ENCODE measurements at places on chromosomes 5 and 9.

DNA sequence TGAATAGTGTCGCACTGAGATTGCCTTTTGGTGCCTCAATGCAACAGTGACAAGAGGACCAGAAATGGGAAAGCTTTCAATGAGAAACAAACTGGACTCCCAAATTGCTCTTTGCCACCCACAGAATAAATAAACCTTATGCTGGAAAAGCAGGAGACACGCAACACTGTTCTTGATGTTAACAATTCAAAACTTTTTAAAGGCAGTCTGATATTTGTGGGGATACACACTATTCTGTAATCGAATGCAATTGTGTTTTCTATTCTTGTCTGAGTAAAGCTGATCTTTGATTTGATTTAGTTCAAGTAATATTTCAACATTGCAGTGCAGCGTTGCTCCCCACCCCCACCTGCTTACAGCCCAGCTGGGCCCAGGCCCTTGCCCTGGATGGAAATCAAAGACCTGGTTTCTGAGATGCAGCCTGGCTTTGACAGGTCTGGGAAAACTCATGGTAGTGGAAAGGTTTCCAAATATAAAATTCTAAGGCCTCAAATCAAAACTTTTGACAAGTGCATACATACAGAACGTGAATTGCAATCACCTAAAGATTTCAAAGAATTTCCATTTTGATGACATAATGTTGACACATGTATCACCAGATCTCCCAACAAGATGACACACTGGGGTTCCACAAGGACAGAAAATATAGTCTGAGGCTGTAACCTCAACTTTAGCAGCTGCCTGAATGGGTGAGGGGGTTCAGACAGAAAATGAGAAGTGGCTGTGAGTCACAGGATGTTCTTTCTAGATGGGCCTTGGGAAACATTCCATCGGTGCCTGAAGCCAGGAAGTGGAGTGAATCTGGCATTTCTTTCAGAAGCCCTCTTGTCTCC is 55.1 kb downstream of the ABCA1 start:
- no peak for DNase-seq

DNA sequence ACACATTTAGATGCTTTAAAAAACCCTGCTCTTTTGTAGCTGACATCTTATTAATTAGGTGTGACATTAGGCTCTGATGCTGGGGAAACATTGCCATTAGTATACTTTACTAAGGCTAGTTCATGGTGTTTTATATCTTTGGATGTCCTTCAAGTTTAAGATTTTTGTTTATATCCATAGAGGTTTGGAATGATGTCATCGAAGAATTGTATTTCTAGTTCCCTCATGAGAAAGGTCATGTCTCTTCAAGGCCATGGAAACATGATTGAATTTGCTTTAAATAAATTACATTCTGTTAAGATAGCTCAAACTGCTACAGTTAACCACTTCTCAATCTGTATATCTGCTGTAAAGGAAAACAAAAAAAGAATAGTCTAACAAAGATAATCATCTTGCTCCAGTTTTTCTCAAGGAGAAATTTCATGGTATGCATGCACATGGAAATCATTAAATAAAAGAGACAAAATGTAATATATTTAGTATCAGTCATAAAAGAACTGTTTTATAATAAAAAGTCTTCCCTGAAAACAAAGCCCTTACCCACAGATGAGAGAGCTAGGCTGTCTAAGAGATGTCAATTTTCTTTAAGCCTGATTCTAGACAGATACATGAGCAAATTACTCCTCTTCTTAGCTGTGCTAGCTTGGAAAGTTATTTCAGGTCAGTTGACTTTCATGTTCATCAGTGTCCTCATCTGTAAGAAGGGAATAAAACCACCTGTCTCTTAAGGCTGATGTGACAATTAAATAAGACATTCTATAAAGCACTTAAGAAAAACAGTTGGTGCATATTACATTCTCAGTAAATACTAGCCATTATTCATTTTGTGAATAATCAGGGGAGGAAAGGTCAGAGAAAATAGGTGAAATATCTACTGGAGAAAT is 25.0 kb upstream of the STARD4 start:
- DNase-seq: no peak

DNA sequence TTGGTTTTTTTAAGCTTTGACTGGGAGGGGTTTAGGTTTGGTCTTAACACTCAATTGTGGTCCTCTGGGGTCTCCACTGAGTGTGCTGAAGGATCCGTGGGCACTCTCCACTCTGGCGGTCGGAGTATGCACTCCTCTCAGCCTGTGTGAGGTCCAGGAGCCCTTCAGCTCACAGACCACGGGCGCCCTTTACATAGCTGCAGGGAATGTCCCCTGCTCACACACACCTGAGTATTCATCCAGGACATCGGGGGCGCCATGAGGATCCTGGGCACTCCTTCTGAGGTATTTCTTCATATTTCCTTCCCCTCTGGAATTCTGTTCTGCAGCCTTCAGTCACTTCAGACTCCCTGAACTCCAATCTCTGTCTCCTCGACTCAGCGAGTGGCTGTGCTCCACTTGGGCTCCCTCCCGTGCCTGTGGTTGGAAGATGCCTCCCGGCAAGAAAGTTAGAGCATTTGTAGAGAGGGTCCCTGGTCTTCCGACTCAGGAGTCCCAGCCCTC is 12.5 kb downstream of the TRIP13 start:
- no peak for DNase-seq

DNA sequence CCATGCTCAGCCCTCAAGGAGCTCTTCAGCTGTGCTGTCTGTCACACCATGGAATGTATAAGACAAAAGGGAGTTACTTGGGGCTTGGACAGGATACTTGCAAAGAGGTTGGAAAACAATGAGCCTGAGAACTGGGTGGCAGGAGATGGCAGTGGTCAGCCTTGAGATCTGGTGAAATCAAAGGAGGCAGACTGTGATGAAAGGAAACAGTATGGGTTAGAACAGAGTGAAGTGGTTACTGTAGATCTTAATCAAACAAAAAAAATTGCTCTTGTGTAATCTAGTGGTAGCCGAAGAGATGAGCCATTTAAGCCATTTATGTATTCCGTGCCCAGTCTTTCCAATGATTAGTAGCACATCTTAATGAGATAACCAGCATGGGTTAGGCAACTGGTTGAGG is 142.2 kb downstream of the SV2C start:
- no peak for DNase-seq

DNA sequence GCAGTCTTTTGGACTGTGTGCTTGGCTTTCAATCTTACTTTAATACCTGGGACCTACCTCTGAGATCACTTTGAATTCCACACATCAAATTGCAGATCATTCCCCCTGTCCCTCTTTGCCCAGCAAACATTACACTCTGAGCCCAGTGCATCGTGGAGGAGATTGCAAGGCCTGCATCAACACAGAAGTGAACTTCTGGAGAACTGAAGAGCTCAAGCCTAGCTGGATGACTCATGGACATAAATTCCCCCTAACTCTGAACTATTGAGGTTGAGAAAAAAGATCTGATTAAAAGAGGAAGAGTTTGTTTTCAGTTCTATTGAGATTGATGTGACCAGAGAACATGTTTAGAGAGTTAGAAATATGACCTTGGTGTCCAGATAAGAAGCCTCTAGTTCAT is 316.0 kb upstream of the DMAC1 start:
- DNase-seq: no peak

- DNase-seq: no peak
Observed at GRCh38 chr9:87497604-87498045, at the start of gene DAPK1. Gene DAPK1 (plus strand): TSS chr9:87497867. CDS start chr9:87499078, 1,211 bp downstream.

GRCh38 chr9:115183436-115183835 is 65.5 kb upstream of the TNC start:
- no peak for DNase-seq

DNA sequence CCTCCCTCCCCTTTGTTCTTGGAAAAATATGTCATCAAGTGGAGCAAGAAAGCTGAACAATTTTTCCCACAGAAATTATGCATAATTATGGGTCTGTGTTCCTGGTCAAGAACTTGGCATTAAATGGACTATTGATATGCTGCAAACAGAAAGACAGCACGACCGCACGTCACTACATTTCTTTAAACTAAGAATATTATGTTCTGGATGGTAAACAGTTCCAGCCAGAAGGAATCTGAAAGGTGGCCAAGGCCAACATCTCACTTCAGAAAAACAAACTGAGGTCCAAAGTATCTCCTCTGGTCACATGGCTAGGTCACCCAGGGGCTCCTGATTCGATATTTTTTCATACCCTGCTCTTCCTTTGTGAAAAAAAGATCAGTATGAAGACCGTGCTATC is 173.3 kb upstream of the GAS1 start:
- no peak for DNase-seq

DNA sequence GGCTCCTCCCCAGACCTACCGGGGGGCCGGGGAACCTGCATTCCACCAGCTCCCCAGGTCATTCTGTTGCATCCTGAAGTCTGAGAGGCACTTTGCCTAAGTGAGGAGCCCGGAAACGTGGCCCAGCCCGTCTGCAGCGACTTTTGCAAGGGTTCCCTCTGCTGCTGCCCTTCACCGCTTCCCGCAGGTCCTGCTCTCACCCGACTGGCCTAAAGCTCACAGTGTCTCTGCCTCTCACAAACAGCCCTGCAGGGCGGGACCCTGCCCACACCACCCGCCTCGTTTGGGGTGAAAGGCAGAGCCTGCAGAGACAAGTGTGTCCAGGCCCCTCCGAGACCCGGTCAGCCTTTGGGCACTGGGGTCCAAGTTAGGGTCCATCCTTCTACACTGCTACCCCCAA is 9.5 kb upstream of the WDR5 start:
- no peak for DNase-seq

DNA sequence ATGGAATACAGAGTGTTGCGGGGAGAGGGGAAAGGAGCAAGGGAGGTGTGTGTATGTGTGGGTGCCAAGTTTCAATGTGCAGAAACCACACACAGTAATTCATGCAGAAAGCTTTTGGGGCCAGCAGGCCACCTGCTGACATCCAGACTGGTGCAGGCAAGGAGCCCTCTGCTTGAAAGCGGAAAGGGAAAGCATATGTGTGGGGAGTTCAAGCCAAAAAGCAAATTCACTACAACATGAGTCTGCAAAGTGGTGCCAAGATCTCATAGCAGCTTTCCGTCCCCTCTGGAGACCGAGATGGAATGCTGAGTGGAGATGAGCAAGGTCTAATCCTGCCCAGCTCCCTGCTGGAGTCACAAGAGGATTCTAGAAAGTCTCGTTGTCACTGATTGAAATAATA is 159.7 kb upstream of the VLDLR start:
- no peak for DNase-seq

DNA sequence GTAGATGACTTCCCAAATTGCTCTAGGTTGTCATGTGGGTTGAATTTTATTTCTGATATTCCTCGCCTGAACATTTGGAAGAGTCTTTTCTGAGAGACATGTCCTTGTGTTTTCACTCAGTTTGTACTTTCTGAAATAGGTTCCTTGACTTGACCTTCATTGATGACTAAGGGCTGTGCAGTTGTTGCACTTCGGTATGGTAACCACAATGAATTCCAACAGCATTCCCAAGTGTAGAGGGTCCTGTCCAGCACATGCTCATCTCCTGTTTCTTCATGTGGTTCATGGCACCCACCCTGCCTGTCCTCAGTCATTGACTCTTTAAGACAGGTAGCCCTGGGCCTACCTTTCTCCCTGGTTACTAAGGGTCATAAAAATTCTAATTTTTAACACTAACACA is 527.8 kb downstream of the MTRR start:
- DNase-seq: no peak

DNA sequence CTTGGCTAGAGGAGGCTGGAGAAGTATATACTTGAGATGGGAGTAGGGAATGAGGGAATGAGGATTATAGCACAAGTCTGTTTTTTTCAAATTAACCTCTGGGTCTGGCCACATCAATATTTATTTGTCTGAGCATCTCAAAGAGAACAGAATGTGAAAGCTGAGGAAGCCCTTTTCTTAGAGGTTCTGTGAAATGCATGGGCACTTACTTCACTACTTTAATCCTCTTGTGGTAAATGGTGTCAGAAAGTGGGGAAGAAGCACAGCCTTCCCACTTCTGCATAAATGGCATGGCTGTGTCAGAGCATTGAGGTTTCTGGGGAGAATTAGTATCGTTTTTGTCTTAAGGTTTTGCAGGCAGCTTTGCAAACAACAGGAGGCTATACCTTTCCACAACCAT is 48.6 kb downstream of the SPATA31D1 start:
- DNase-seq: no peak

- no peak for DNase-seq
Observed at GRCh38 chr5:4833104-4833738, 306.9 kb upstream of the ADAMTS16 start.

- no peak for DNase-seq
Observed at GRCh38 chr5:63820577-63820976, 141.7 kb downstream of the HTR1A start.

- no peak for DNase-seq
Observed at GRCh38 chr5:55540525-55540924, 5.8 kb upstream of the PLPP1 start.

Measured in activated naive CD4-positive, alpha-beta T cell treated with anti-CD3 and anti-CD28 coated beads, Interleukin-2, amount 50 U/mL, for 16 hours (primary cell).